DMS153 (cell line): ENCODE measurements at places on chromosomes 12 and 14.

GRCh38 chr14:34247605-34248004 is 214.4 kb downstream of the SPTSSA start:
- no peak for DNase-seq

GRCh38 chr14:104419865-104420505 is 159.6 kb upstream of the C14orf180 start:
- DNase-seq: no peak

- no peak for DNase-seq
Measured at GRCh38 chr12:112112409-112113133, 4.0 kb upstream of the NAA25 start.

- no peak for DNase-seq
Measured at GRCh38 chr12:39277416-39277815, 165.5 kb downstream of the KIF21A start.

- no peak for DNase-seq
Measured at GRCh38 chr12:89831310-89832095, 122.9 kb upstream of the ATP2B1 start.

- no peak for DNase-seq
Measured at GRCh38 chr12:130552483-130552996, 163.6 kb downstream of the RIMBP2 start.

DNA sequence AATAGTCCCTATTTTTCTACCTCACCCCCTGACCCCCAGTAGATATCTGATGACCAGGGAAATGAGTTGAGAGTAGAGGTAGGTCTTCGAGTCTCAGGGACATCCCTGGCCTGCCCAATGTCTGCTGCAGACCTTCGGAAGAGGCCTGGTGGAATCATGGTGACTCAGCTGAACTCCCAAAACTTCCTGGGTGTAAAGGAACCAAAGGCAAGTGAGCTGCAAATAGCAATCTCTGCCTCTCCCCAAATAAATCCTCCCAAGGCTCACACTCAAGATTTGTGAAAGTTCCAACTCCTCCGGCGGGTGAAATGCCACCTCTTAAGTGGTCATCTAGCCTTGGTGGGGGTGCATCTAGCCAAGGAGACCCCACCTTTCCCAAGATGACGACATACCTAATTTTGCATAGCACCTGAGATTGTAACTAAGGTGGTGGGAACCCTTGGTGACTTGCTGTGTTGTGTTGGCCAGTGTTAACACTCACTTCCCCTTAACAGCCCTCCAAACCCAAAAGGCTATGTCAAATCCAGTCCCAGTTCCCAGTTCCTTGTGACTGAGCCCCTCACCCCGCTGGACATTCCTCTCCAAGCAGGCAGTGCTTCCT is 6.3 kb downstream of the ZFP36L1 start:
- DNase-seq: no peak

GRCh38 chr12:12555656-12556055 is 7.0 kb downstream of the DUSP16 start:
- no peak for DNase-seq

- DNase-seq: no peak
Measured at GRCh38 chr14:61619494-61619893, 75.8 kb upstream of the HIF1A start.

DNA sequence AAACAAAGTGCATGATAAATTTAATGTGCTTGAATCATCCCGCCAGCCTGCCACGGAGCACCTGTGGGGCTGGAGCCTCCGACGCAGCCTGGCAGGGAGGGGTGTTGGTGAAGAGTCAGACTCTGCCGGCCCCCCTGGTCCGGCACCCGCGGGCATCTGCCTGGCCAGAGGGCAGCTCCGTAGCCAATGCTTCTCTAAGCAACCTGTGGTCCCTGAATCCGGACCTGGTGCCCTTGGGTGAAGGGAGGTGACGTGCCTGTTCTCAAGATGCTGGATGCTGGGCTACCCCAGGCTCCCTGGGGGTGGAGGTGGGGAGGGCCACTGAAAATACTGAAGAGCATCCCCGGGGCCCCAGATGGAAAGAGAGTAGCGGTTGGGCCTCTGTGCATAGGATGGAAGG is 158.6 kb upstream of the C14orf180 start:
- DNase-seq: no peak

GRCh38 chr12:52741375-52742195 is 35.6 kb downstream of the KRT76 start:
- DNase-seq: no peak

DNA sequence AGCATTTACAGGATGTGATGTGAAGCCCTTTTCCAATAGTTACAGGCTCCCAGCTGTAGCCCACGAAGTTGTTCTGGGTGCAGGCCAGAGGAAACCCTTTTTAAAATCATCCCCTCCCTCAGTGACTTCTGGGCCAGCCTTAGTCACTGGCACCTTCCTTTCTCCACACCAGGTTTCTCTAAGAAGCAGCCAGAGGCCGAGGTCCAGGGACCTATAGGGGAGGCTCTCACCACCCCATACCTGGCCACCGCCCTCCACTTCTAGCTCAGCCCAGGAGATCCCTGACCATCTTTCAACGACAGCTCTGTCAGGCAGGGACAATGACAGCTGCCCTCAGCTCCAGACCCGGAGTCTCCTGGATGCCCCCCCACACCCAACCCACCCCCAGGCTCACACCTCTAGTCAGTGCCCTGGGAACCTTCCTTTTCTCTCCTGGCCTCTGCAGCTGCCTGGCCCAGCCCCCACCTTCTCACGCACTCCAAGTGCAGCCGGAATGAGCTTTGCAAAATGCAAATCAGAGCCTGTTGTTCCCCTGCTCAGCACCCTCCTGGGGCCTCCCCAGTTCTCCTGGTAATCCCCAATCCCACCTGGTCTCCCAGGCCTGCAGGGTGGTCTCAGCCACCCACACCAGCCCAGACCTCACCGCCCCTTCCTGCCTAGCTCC is 46.7 kb downstream of the TESC start:
- DNase-seq: no peak
